Spinal cord (tissue), 10 donors: ENCODE measurements at places on chromosomes 7 and 10.
A peak's percentile ranks its signal among the peaks of the same experiment; 100 is the strongest.

DNA sequence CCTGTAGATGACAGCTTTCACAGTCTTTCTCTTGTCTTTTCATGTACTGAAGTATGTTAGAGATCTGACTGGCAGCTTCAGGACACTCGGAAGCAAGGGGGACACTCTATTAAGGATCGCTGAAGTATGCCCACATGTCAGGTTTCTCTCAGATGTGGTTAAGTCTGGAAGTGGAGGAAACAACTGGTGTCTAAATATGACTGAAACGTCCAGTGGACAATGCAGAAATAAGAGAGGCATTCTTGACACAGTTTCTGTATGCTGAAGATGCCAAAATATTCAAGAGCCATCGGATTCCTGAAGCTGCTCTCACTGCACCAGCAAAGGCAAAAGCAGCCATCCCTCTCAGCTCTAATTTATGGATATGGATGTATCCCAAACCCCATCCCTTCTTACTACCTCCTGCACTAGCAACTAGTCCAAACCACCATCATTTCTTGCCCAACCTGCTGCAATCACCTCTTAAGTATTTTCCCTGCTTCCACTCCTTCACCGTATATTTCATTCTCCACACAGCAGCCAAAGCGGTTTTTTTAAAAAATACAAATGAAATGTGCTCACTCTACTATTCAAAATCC, 113.4 kb downstream of the REEP3 start:
- peaks cover 12% of the 10 kb centered on the region for H3K4me1 ChIP-seq
- H3K36me3 ChIP-seq: no peaks in the 10 kb centered on the region
- DNase-seq: no peak

DNA sequence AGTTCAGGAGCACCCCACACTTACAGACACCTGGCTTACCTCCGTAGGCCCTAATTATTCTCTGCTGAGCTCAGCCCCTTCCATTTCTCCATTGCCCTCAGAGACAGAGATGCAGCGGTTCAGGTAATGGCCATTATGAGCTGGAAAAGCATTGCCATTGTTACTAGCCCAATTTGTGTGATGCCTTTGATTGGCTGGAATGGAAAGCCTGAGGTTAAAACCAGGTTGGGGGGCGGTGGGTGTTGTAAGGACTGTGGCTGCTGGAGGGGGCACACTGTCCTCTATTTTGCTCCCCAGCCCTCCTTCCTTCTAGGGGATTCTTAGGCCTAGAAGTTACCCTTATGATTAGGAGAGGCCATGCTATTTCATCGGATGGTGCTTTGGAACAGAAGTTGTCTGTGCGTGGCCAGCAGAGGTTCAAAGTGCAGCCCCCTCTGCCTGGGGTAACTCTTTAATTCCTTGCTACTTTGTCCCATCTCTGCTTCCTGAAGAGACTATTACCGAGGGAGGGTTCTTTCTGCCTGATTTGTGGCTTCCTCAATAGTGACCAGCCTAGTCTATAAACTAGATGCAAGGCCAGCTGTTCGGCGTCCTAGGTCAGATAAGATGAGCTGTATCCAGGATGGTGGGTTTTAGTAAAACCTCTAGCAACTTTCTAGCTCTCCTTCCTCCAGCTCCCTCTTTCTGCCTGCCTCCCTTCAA, 14.2 kb upstream of the ACSL5 start:
- H3K4me1 ChIP-seq: no peaks in the 10 kb centered on the region
- no peaks in the 10 kb centered on the region for H3K27me3 ChIP-seq
- no peaks in the 10 kb centered on the region for H3K36me3 ChIP-seq
- no peak for DNase-seq
- H3K4me3 ChIP-seq: no peak overlapping the region
- H3K27ac ChIP-seq: no peak overlapping the region

- H3K27me3 ChIP-seq: no peaks in the 10 kb centered on the region
- no peaks in the 10 kb centered on the region for H3K4me1 ChIP-seq
- DNase-seq: no peak
These were observed 14.8 kb upstream of the GLCCI1 start for GRCh38 chr7:7953806-7954205.

DNA sequence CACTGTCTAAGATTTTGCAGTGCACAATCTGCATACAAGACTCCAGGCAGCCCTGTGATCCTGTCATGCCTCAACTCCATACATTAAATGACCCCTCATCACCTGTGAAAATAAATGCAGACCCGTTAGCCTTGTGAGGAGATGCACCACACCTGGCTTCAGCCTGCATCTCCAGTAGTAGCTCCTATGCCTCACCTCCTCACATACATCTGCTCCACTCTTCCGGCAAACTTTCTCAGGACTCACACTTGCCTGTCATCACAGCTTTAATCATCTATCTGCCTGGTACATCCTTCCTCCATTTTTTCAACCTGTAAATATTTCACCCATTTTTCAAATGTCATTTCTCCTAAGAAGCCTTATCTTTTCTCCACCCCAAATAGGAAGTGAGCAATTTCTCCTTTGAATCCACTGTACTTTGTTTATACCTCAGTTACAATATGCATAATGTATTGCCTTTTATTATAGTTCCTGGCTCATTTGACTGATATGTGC, 39.3 kb upstream of the ABCB5 start:
- H3K27me3 ChIP-seq: no peaks in the 10 kb centered on the region
- no peak overlapping the region for H3K4me3 ChIP-seq
- H3K4me1 ChIP-seq: no peaks in the 10 kb centered on the region
- DNase-seq: no peak

DNA sequence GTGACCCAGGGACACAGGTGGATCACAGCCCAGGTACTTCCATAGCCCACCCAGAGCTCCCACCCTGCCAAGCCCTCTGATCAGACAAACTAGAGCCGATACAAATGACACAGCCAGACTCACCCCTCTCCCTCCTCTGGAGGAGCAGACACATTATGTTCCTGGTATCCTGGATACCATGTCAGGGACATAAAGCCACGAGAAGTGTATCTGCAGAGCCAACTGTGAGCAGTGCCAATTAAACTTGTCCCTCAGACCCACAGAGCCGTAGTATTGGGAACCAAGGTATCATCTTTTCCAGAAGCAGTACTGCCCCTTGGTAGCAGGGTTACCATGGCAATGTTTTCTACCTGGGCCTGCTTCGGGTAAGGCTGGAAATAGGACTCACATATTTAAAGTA, 47.3 kb upstream of the CPXM2 start:
- H3K4me3 ChIP-seq: no peak overlapping the region
- no peaks in the 10 kb centered on the region for H3K36me3 ChIP-seq
- no peaks in the 10 kb centered on the region for H3K27me3 ChIP-seq
- H3K4me1 ChIP-seq: peaks cover 18% of the 10 kb centered on the region

GRCh38 chr7:146656988-146657387, 540.4 kb downstream of the CNTNAP2 start:
- no peaks in the 10 kb centered on the region for H3K36me3 ChIP-seq
- H3K27ac ChIP-seq: no peak overlapping the region
- H3K27me3 ChIP-seq: no peaks in the 10 kb centered on the region
- no peak overlapping the region for H3K4me3 ChIP-seq
- DNase-seq: no peak
- no peaks in the 10 kb centered on the region for H3K4me1 ChIP-seq

- H3K27me3 ChIP-seq: no peaks in the 10 kb centered on the region
- no peak overlapping the region for H3K4me3 ChIP-seq
- H3K36me3 ChIP-seq: peaks cover 19% of the 10 kb centered on the region
- peaks cover 29% of the 10 kb centered on the region for H3K4me1 ChIP-seq
- DNase-seq: no peak
These were observed 72.0 kb downstream of the VWA2 start for GRCh38 chr10:114311023-114311422.

GRCh38 chr7:101618207-101618839, 10.8 kb downstream of the MYL10 start:
- DNase-seq: no peak
- peaks cover 15% of the 10 kb centered on the region for H3K4me1 ChIP-seq
- peaks cover 2% of the 10 kb centered on the region for H3K27me3 ChIP-seq
- peak overlapping the region; percentile 61 for H3K27ac ChIP-seq
- H3K4me3 ChIP-seq: no peak overlapping the region

DNA sequence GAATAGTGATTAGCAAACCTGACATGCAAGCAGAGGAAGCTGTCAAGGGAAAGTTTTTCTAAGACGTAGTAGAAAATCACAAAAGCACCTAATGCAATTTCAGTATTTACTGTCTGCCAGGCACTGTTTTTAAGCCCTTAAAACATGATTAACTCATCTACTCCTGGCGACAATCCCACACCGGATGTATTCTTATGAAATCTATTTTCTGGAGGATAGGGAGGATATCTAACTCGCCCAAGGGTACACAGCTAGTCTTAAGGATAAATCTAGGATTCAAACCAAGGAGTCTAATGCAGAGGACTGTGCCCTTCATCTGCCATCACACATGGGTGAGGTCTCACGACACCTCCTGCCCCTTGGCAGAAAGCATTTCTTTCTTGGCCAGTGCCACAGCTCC, 47.8 kb upstream of the FIGNL1 start:
- peaks cover 2% of the 10 kb centered on the region for H3K4me1 ChIP-seq
- no peak overlapping the region for H3K27ac ChIP-seq
- H3K36me3 ChIP-seq: no peaks in the 10 kb centered on the region
- H3K4me3 ChIP-seq: no peak overlapping the region
